ENCODE measurements at places on chromosomes 1 and 21.

- DNase-seq: no peak
Observed at GRCh38 chr1:77039739-77040138, 172.5 kb downstream of the ST6GALNAC5 start.

DNA sequence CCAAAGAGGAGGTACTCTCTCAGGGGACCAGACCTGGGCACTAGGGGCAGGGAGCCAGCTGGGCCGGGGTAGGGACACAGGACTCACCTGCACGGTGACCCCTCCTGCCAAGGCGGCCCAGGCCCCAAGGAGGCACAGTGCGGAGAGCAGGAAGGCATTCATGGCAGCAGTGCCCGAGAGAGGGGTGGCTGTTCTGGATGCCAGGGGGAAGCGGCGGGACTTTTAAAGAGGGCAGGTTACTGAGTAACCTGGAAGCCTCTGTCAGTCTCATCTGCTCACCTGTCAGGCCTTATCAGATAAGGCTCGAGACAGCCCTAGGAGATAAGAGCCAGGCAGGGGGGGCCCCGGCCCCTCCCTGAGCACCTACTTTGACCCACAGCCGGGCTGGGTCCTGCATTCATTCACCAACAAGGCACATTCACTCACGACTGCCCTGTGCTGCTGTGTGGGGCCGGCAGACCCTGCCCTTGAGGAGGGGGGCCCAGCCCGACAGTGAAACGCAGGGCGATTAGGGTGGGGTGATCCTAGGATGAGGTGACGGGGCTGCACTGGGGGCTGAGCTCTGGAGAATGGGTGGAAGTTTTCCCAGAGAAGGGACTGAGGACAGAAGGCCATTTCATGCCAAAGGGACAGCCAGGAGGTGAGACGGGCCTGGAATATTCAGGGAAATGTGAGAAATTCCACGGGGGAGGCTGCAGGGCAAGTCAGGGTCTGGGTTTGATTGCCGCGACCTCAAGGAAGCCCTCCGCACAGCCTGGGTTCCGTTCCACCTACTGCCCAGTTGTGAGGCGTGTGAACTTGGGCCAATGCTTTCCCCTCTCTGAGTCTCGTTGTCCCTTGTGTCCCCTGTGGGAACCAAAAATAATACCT is at the start of gene GUCA2A:
TSS of gene GUCA2A (minus strand) at position 195 of the 870 bp plus-strand sequence. CDS start at position 162, 33 bp downstream.
- no peak for DNase-seq

DNA sequence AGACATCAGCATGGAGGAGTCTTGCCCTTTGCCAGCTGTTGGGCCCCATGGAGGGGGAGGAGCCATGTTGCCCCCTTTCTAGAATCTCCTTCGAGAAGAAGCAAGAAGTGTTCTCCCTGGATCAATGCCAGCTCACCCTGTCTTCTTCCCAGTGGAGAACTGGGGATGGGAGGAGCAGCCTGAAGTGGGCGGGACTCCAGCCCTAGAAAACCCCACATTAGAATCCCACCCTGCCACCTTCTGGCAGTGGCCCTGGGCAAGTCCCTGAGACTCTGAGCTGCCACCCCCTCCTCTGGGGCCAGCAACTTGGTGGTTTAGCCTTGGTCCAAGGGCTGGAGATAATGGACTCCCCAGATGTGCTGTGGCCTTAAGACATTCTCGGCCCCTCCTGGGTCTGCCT is 51.7 kb downstream of the PAX7 start:
- no peak for DNase-seq

DNA sequence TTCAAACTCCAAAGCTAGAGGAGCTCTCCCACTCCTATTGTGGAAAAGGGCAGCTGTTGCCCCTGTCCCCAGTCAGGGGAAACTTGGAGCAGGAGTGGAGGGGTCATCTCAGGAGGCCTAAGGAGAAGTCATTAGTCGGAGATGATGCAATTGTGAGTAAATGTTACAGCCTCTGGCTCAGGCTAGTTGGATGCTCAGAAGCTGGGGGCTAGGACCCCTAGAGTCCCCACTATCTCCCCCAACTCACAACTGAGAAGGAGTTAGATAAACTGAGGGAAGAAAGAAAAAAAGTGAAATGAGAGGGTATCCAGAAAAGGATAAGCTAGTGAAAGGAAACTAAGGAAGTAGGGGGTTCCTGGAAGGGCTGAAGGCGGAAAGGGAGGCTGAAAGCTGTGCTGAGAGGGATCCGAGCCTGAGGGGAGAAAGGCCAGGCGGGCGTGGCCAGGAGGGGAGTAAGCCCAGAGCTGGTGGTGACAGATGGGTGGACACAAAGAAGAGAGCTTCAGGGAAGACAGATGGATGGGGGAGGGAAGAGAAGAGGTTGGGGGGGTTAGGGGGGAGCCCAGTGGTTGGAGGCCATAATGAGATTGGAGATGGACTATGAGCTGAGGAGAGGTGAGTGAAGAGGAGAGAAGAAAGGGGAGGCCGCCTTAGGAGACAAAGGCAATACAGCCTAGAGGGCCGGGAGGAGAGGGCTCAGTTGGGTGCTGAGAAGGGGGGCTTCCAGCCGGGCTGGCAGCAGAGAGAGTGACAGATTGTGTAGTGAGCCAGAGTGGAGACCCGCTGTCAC is 4.5 kb upstream of the NHLH1 start:
- no peak for DNase-seq

DNA sequence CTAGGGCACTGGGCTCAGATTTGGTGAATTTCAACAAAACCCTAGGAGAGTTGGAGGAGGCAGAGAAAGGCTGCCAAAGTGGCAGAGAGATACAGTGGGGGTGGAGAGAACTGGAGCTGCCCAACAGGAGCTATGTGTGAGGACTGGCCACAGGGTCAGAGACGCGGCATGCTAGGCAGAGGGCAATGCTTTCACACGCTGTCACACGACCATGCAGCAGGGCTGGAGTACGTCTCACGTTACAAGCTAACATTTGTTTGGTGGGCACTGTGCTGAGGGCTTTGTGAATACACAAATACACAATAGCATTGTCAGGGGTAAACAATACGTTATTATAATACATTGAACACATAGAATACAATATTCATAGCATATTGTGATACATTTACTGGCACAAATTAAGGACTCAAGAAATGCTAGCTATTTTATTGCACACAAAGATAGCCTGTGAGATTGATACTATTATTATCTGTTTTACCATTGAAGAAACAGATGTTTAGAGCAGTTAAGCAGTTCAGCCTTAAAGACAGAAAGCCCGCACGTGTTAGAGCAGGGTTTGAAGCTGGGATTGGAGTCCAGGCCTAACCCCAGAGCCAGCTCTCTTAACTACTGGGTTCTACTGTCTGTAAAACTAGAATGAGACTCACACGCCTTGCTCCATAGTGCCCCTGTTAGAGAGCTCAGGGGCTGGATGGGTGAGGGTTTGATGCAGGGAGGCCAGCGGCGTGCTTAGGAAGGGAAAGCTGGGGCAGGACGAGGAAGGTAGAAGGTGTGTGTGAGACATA is 4.5 kb downstream of the RAB7B start:
- no peak for DNase-seq

DNA sequence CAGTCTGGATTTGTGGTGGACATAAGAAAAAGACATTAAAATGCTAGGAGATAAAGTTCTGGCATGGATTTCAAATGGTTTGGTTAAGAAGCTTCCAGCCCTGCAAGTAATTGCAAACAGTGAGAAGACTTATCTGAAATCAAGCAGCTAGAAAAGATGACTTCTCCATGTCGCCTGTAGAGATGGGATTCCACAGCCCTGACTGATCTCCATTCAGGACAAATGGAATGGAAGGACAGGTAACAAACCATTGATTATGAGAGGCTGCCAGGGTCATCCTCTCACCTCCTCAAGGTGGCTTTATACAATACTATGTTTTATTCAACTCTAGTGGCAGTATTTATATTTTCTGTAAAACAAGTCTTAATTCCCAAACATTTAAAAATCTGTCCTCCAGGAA is 237.9 kb downstream of the HLX start:
- no peak for DNase-seq

- no peak for DNase-seq
Observed at GRCh38 chr1:42966688-42967612, 8.3 kb upstream of the SLC2A1 start.

- DNase-seq: no peak
Observed at GRCh38 chr21:32795802-32796559, 24.4 kb upstream of the PAXBP1 start.

DNA sequence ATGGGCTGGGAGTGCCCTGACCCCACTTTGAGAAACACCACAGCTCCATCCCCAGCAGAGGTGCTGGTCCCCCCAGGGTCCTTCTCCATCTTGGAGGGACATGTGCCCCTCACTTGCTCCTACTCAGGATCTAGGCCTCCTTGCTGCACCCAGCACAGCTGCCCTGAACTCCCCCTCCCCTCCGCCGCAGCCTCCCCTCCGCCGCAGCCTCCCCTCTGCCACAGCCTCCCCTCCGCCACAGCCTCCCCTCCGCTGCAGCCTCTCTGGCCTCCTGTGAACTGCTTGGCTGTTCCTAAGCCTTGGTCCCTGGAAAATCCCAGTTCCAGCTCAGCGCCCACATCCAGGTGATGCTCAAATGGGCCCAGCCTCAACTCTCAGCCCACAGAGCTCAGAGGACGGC is 15.9 kb upstream of the TSPEAR start:
- DNase-seq: no peak

GRCh38 chr1:200899015-200899386 is 4.3 kb downstream of the INAVA start:
- DNase-seq: no peak

- DNase-seq: no peak
Observed at GRCh38 chr1:226512076-226512728, 36.4 kb upstream of the STUM start.

GRCh38 chr1:46699666-46700065 is 19.2 kb downstream of the EFCAB14 start:
- DNase-seq: no peak

GRCh38 chr1:27393641-27394281 is 1.3 kb downstream of the GPR3 start:
- DNase-seq: no peak

DNA sequence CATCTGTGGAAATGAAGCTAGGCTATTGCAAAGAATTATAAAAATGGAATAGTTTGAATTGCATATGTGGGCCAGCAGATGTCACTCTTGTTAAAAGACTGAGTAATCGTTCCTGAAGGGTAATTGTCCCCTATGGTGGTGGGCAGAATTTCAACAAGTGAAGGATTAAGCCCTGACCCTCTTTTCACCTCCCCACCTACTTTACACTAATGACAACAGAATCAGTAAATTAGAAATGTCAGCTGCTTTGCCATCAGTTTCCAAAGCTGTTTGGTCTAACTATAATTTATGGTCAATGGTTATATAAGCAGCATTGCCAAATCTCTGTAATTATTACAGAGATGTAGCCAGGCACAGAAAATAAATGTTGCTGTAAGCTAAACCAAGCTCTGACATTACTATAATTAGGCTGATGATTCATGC is 898.6 kb downstream of the AMY1C start:
- DNase-seq: no peak

Measured in T-helper 22 cell (primary cell).